NCI-H187 (cell line): ENCODE measurements at places on chromosomes 4 and X.
A peak's percentile ranks its signal among the peaks of the same experiment; 100 is the strongest.

DNA sequence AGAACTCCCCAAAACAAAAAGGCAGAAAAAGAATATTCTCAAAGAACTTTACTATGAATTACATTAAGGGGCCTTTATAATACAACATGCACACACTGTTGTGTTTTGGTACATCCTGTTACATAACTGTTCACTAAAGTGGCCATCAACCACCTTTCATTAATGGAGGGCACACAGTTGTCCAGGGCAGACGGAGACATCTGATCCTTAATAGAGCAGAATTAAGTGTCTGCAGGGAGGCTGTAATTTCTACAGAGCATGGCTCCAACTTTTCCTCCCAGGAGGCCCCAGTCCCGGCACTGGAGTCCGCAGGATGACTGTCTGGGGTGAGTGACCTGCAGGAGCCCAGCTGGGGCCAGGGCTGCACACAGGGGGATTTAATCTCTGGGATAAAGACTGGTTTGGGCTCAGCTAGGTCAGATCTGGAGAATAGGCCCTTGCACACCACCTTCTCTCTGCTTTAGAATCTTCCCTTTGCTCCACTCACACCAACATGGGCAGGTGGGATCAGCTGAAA is 233.4 kb downstream of the MAML3 start:
- DNase-seq = no peak

GRCh38 chr4:83093060-83093640 is 21.4 kb downstream of the PLAC8 start:
- no peak for DNase-seq

DNA sequence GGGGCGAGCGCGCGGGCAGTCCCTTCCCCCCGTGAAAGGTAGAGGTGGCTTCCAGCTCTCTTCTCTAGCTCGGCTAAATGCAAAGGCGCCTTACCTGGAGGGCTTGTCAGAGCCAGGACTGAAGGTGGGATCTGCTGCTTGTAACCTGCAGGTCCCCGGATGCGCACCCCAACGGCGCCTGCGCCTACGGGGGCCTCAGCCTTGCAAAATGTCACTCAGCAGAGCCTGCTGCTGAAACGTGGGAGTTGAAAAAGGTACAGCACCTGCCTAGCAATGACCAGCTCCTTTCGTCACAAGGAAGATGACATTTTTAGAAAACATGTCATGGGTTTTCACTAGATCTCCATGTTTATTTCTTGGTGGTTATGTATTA is 583 bp downstream of the ABHD18 start:
- peak; percentile 37 for DNase-seq

GRCh38 chr4:17930256-17930655 is 91.3 kb downstream of the LCORL start:
- DNase-seq = no peak

DNA sequence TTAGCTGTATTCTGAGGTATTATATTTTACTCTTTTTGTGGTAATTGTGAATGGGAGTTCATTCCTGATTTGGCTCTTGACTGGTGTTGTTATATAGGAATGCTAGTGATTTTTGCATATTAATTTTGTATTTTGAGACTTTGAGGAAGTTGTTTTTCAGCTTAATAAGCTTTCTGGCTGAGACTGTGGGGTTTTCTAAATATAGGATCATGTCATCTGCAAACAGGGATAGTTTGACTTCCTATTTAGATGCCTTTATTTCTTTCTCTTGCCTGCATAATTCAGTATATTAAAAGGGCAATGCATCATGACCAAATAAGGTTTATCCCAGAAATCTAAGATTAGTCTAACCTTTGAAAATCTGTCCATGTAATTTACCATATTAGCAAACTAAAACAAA is 44.7 kb upstream of the EPGN start:
- DNase-seq = no peak
